Breast epithelium (tissue), 4 donors: ENCODE measurements at places on chromosomes 5 and 9. TPM values are rescaled to one million over a fixed set of nuclear protein-coding genes. Genes with fewer than 3 reads are reported as not detected.

PCDHGA2 gene
- total RNA-seq: 8.6 TPM

GRCh38 chr9:111481885-111482636 is 2.1 kb downstream of the ECPAS start:
- H3K27me3 ChIP-seq: no peaks in the 10 kb centered on the region
- DNase-seq: no peak
- H3K4me1 ChIP-seq: no peaks in the 10 kb centered on the region

GRCh38 chr5:157059093-157059539 is at the start of gene HAVCR1:
HAVCR1 (minus strand) TSS chr5:157059116; CDS start chr5:157057943, 1,173 bp downstream.
- no peak within 1 kb of the TSS for H3K27ac ChIP-seq
- no peak for DNase-seq
- H3K4me3 ChIP-seq: no peak within 1 kb of the TSS
- H3K4me1 ChIP-seq: no peaks in the 10 kb centered on the region
- no peaks in the 10 kb centered on the region for H3K36me3 ChIP-seq

DNA sequence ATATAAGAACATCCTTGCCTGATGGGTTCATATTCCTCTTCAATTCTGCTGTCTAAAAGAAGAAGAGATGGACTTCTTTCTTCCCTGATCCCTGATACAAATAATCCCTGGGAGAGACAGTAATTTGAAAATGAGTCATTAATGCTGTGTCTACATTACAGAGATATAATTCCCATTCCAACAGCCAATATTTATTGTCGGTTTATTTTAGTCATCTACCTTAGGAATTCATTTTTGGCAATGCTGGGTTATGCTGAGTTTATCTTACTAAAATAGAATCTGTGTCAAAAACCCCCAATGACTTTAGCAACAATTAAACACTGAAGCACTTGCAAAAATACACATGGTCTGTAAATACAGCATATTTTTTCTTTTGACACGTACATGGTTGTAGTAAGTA is 23.9 kb downstream of the ZNF474 start:
- no peak overlapping the region for H3K27ac ChIP-seq
- H3K36me3 ChIP-seq: no peaks in the 10 kb centered on the region
- H3K4me1 ChIP-seq: no peaks in the 10 kb centered on the region
- no peak overlapping the region for H3K4me3 ChIP-seq

- DNase-seq: no peak
- peaks cover 35% of the 10 kb centered on the region for H3K27me3 ChIP-seq
- peak overlapping the region; percentile 71 for H3K4me3 ChIP-seq
- H3K36me3 ChIP-seq: no peaks in the 10 kb centered on the region
Observed at GRCh38 chr5:83474991-83475390, 3.4 kb downstream of the VCAN start.

DNA sequence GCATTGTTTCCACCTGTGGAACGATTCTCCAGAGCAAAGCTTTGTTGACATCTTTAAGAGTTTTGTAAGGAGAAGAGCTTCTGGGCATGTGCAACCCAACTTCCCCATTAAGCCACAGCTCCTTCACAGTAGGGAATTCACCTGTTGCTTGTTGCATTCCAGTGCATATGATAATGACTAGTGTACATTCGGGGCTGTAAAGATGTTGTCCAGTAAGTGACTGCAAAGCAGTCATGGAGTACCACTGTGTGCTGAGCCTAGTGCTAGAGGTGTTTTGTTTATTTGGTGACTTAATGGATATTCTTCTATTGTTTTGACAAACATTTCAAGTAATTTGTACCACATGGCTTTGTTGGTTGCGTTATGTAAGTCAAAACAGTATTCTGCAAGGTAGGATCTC is 12.8 kb downstream of the UGCG start:
- no peak for DNase-seq
- no peak overlapping the region for H3K27ac ChIP-seq
- peaks cover 5% of the 10 kb centered on the region for H3K4me1 ChIP-seq
- no peaks in the 10 kb centered on the region for H3K36me3 ChIP-seq
- H3K27me3 ChIP-seq: no peaks in the 10 kb centered on the region
- H3K4me3 ChIP-seq: no peak overlapping the region
